ENCODE measurements at places on chromosomes 12 and 14.

DNA sequence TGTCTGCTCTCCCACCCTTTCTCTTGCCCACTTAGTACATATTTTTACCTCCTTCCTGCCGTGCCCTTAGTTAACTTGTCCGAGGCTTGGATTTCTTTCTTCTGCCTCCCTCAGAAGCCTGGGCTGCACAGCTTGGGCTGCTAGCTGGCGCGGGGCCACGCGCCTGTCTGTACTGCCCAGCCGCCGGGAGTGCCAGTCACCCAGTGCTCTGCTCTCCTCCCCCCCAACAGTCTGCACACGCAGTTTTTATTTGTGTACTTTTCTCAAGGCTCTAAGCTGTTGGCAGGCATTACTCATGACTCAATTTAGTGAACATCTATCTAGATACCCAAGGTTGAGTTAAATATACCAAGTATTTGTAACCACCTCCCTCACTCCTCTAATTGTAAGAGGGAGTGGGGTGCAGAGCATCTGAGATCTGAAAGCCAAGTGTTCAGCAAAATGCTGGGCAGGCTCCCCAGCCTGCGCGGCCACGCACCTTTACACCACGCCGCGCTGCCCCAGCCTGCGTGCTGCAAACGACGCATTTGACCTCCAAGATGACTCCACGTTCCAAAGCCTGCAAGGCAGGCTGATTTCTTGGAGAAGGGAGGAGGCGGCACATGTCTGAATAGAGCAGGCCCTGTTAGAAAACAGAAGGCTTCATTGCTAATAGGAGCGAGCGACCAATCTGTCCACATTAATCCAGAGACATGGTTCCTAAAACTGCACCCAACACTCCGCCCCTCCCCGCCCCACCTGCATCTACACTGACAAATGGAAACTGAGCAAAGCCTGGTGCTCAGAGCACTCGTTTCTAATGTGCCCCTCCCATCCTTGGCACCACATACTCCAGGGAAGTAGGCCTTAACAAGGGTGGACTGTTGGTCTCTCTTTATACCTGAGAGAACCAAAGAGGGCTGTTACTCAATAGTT lies 18.2 kb upstream of the CACNA2D4 start:
- DNase-seq = peak; percentile 96

GRCh38 chr14:101986953-101987352 lies 22.6 kb downstream of the DYNC1H1 start:
- no peak for DNase-seq

- DNase-seq = no peak
Measured at GRCh38 chr14:79706382-79706781, 504.9 kb downstream of the DIO2 start.

GRCh38 chr14:33210311-33210710 lies 271.6 kb downstream of the NPAS3 start:
- DNase-seq = peak; percentile 64

- DNase-seq = no peak
Measured at GRCh38 chr12:110658878-110659277, 30.0 kb downstream of the HVCN1 start.

- peak; percentile 73 for DNase-seq
Measured at GRCh38 chr12:11630046-11630706, 19.3 kb upstream of the ETV6 start.

GRCh38 chr14:65290830-65291229 lies 121.7 kb upstream of the FUT8 start:
- peak; percentile 83 for DNase-seq

- DNase-seq = peak; percentile 56
Measured at GRCh38 chr12:24788886-24789285, 160.0 kb downstream of the BCAT1 start.

- DNase-seq = no peak
Measured at GRCh38 chr12:73678335-73678734, 859.3 kb upstream of the ATXN7L3B start.

DNA sequence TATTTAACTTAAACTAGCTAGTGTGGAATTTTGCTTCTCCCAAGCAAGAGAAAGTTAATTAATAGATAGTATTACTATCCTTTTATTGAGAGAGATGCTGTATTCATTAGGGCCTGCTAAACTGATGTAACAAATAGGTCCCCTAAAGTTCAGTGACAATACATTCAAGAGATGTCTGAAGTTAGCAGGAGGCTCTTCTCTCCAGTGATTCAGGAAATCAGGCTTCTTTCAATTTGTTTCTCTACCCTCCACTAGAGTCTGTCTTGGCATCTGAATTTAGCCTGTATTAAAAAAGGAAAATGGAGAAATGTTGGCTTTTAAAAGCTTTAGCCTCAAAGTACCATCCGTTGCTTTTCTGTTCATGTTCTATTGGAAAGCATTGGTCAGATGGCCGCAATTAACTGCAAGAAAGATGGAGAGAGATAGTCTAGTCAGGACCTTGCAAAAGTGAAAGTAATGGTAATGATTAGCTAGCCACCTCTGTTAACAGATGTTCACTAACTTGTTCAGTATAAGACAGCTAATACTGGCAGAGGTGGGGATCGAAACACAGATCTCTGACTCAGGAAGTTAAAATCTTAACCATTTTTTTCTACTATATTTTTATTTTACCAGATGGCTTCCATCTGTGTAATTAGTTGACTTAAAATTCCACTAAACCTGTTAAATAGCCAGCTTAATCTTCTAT lies 786.8 kb downstream of the TMTC2 start:
- DNase-seq = no peak

- DNase-seq = no peak
Measured at GRCh38 chr14:73463411-73463810, 5.1 kb upstream of the NUMB start.

GRCh38 chr12:120939523-120939922 lies 35.4 kb upstream of the SPPL3 start:
- no peak for DNase-seq

GRCh38 chr14:79584679-79585078 lies 626.6 kb downstream of the DIO2 start:
- DNase-seq = peak; percentile 86

- no peak for DNase-seq
Measured at GRCh38 chr12:109925185-109925840, 25.2 kb downstream of the TCHP start.

GRCh38 chr12:113200021-113200797 lies 14.7 kb downstream of the RITA1 start:
- DNase-seq = no peak

DNA sequence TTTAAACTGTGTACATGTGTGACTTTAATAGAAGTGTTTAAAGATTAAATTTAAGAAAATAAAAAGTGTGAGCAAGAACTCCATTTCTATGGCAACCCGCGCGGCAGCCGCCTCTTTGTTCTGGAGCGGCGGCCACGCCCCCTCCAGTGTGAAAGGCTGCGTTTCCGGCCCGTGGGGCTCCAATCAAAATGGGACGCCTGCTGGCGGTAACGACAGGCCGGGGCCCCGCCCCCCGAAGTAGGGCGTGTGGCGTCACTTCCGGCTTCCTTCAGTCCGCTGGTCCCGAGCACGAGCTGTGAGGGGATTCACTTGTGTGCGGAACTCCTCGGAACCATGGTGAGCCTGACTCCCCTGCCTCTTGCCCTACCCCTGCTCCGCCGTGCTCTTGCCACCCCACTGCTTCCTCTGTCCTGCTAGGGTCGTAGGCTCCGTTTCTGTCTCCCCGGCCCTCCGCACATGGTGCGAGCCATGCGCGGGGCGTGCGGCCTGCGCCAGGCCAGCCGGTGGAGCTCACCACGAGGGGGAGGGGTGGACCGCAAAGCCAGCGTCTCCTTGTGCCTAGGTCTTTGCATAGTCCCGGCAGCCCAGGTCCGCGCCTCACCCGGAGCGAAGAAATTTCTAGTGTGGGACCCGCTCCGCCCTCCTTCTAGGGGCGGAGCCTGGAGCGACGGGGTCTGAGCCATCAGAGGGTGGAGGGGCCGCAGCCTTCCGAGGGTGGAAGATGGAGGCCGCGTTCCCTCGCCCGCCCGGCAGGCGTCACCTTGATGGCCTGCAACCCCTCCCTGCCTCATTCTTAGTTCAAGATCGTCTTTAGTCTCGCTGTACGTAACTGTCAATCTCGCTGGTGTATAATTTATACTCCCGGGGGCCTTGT lies at the start of gene CCT2:
Gene CCT2, plus strand, starts transcription at position 271 of the 874 bp plus-strand sequence. Its CDS starts 63 bp downstream, at position 334.
- peak; percentile 99 for DNase-seq

DNA sequence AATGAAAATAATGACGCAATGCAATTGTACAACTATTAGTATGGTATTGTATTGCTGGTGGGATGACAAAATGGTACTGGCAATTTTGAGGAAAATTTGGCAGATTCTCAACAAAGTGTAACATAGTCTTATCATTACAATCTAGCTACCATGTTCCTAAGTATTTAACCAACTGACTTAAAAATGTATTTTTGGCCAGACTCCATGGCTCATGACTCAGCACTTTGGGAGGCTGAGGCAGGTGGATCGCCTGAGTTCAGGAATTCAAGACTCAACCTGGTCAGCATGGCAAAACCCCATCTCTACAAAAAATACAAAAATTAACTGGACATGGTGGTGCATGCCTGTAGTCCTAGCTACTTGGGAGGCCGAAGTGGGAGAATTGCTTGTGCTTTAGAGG lies 1409.5 kb downstream of the AACS start:
- DNase-seq = no peak
